ENCODE measurements at places on chromosomes 12 and 14. TPM values are rescaled to one million over a fixed set of nuclear protein-coding genes. Genes with fewer than 3 reads are reported as not detected.

LACRT gene
- total RNA-seq = not detected

CEBPE gene
- not detected for total RNA-seq

ERP27 gene
- not detected for total RNA-seq

CLEC1B gene
- not detected for total RNA-seq

IL26 gene
- not detected for total RNA-seq

SPX gene
- 0.77 TPM for total RNA-seq

LRIG3 gene
- 33.5 TPM for total RNA-seq

SLC5A8 gene
- total RNA-seq = not detected

SIX4 gene
- 17.4 TPM for total RNA-seq

KRT77 gene
- total RNA-seq = not detected

DICER1 gene
- total RNA-seq = 31.3 TPM

KRT73 gene
- total RNA-seq = not detected

BCAT1 gene
- 243 TPM for total RNA-seq

FOXN4 gene
- total RNA-seq = not detected

KRT4 gene
- under 0.01 TPM for total RNA-seq

KRR1 gene
- 37.5 TPM for total RNA-seq

KRT86 gene
- under 0.01 TPM for total RNA-seq

RPGRIP1 gene
- not detected for total RNA-seq

ADAM21 gene
- 0.33 TPM for total RNA-seq

REC8 gene
- 1.1 TPM for total RNA-seq

RXYLT1 gene
- 17.7 TPM for total RNA-seq

ISCA2 gene
- total RNA-seq = 16.5 TPM

UTP20 gene
- total RNA-seq = 28.2 TPM

ERC1 gene
- 50.6 TPM for total RNA-seq

TPH2 gene
- total RNA-seq = under 0.01 TPM

DAZAP2 gene
- 43.6 TPM for total RNA-seq

ZNF384 gene
- 10.3 TPM for total RNA-seq

OR6C2 gene
- not detected for total RNA-seq

YAF2 gene
- 45.3 TPM for total RNA-seq

ITGB7 gene
- total RNA-seq = 0.77 TPM

ASB8 gene
- 16.6 TPM for total RNA-seq

ATF7 gene
- total RNA-seq = 8.2 TPM

RNASE1 gene
- total RNA-seq = 0.22 TPM

MYF5 gene
- total RNA-seq = not detected

OR4Q3 gene
- total RNA-seq = not detected

VDR gene
- 2.7 TPM for total RNA-seq

ISM2 gene
- 0.11 TPM for total RNA-seq

TBC1D30 gene
- 0.87 TPM for total RNA-seq

DRAM1 gene
- 32.2 TPM for total RNA-seq

STXBP6 gene
- total RNA-seq = 7.1 TPM

TC2N gene
- 0.77 TPM for total RNA-seq

P2RX2 gene
- total RNA-seq = not detected

SERPINA10 gene
- total RNA-seq = under 0.01 TPM

KRT75 gene
- total RNA-seq = not detected

DPF3 gene
- 3.1 TPM for total RNA-seq

CD163 gene
- total RNA-seq = not detected

TMCC3 gene
- 11.8 TPM for total RNA-seq

KLHL33 gene
- total RNA-seq = 0.11 TPM

COX8C gene
- total RNA-seq = not detected

All from uterine smooth muscle cell (primary cell).